H7 (cell line): ENCODE measurements at places on chromosomes 13 and 19.

GRCh38 chr13:42747399-42747873 lies 33.9 kb upstream of the FAM216B start:
- no peak for DNase-seq

- DNase-seq = peak; percentile 89
These were observed 6.9 kb downstream of the NPHS1 start for GRCh38 chr19:35845215-35846037.

GRCh38 chr13:32036126-32036695 lies 4.6 kb downstream of the FRY start:
- no peak for DNase-seq

DNA sequence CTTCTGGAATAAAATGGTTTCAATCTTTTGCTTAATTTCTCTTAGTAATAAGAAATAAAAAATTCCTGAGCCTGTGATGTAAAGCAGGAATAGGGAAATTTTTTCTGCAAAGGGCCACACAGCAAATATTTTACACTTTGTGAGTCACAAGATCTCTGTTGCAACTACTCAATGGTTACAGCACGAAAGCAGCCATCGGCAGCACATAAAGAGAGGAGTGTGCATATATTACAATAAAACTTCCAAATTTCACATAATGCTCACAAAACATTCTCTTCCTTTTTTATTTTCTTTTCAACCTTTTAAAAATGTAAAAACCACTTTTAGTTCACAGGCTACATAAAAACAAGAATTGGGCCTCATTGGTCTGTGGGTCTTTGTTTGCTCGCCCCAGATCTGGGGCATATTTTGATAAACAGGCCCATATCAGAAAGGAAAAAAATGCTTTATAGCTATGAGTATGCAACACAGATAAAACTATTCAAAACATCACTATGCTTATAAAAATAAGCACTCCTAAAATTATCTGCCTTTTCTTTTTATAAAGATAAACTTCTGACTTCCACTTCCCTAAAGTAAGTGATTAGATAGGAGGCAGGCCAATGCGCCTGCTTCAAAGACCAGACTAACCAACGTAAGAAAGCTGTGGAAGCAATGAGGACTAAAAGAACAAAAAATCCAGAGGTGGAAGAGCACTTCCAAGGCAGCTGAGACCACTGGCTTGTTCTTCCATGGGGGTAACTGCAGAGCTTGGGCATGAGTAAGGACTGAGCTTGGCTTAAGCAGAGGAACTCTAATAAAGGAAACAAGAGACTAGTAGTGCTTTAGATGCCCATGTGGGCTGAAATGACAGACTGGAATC lies 26.5 kb downstream of the MYCBP2 start:
- no peak for DNase-seq

- DNase-seq = no peak
These were observed 144.4 kb downstream of the ZNF675 start for GRCh38 chr19:23542562-23542961.
